Cerebellar cortex (tissue), 1 donor: ENCODE measurements at places on chromosomes 2 and 18.

- DNase-seq, result no peak
These were observed 24.9 kb downstream of the BIN1 start for GRCh38 chr2:127081826-127082633.

DNA sequence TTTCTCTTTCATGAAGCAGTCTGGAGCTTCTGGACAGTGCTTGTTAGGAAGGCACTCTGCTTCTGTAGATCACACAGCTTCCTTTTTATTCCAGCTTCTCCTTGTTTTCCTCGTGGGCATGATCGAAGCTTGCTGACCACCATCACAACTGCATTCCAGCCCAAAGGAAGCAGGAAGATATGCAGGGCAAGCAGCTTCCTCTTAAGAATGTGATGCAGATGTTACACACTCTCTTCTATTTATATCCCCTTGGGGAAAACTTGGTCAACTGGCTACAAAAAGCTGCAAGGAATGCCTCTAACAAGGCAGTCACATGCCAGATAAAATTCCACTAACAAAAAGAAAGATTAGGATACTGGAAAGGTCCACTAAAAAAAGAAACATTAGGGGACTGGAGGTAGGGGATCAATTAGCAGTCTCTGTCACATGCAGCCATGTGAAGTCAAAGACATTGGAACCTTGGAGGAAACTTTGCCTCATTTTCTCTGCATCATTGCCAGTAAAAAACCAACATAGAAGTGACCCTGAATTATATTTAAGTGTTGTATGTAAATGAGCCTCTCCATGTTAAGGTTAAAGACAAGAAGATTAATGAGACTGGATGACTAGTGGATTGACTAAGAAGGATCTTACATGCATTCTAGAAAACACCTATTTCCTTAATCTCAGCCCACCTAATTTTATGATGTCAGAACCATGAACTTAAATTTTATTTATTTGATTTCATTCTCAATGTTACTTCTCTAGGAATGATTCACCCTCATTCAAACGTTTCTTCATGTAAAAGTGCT, 98.3 kb downstream of the NAB1 start:
- DNase-seq, result no peak

GRCh38 chr2:238644095-238645081, 203.5 kb upstream of the TWIST2 start:
- no peak for DNase-seq

GRCh38 chr18:51330148-51330547, 132.7 kb upstream of the MEX3C start:
- no peak for DNase-seq
